Pancreas (tissue), 10 donors: ENCODE measurements at places on chromosomes 2 and 18. TPM values are rescaled to one million over a fixed set of nuclear protein-coding genes. Genes with fewer than 3 reads are reported as not detected.

DNMT3A gene
- polyA plus RNA-seq, result 19.1 TPM

GAL3ST2 gene
- polyA plus RNA-seq, result not detected

DSG2 gene
- polyA plus RNA-seq, result 7.6 TPM

POLR1A gene
- 3.9 TPM for polyA plus RNA-seq

WDCP gene
- polyA plus RNA-seq, result 0.84 TPM

LYPD6B gene
- polyA plus RNA-seq, result 8.1 TPM

REG3G gene
- polyA plus RNA-seq, result 73.2 TPM

TCF23 gene
- not detected for polyA plus RNA-seq

- DNase-seq, result peak; percentile 70
Observed at GRCh38 chr18:44887227-44887631, 206.5 kb downstream of the SETBP1 start.

DNA sequence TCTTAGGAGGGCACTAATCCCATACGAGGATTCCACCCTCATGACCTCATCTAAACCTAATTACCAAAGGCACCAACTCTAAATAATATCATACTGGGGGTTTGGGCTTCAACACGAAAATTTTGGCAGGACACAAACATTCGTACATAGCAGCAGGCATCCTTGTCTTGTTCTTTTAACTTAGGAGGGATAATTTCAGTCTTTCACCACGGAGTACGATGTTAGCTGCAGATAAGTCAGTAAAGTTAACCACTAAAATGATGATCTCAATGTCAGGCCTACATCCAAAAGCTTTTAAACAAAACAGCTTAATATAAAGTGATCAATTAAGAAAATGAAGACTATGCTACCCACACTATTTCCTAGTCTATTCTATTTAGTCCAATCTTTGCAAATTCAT, 74.9 kb downstream of the ID2 start:
- DNase-seq, result no peak

GRCh38 chr2:190835303-190835930, 45.2 kb upstream of the GLS start:
- no peak for DNase-seq

DNA sequence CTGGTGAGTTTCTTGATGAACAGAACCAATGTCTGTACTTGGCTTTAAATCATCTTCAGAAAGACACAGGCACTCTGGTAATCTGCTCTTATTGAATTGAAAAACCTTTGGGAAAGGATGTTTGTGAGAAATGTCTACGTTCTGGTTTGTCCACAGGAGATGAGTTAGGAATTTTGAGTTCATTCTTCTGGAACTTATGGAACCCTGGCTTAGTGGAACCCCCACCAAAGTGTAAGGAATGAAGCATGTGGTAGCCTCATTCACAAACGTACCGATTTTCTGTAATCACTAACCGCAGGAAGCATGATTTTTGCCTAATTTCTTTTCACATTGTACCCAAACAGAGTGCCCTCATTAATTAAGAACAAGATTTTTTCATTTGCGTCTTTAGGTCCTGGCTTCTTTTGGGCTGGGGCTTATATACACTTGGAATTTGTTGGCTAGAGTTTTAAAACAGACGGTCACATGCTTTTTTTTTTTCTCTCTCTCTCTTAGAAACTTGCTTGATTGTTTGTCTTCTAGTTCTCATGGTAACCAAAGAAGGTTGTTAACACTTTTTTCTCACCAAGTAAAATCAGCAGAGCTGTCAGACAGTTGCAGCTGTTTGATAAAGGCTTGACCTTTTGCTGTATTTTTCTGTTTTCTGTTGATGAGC, 314.1 kb upstream of the THUMPD2 start:
- no peak for DNase-seq

GRCh38 chr2:155846259-155846658, 486.3 kb downstream of the NR4A2 start:
- DNase-seq, result no peak

DNA sequence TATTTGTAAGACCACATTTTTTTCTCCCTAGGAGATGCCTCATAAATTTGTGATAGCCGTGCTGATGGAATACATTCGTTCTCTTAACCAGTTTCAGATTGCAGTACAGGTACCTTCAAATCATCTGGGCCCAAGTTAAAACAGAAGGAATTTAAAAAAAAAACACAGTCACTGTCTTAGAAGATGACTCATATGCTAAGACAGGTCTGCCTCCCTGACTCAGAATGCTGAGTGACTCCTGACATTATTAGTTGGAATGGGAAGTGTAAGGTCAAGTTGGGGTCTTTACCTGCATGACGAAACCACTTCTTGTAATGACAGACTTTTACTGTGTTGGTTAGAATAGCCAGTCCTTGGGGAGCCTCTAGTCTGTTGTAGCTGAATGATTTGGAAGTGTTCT, 26.3 kb downstream of the RMC1 start:
- no peak for DNase-seq

DNA sequence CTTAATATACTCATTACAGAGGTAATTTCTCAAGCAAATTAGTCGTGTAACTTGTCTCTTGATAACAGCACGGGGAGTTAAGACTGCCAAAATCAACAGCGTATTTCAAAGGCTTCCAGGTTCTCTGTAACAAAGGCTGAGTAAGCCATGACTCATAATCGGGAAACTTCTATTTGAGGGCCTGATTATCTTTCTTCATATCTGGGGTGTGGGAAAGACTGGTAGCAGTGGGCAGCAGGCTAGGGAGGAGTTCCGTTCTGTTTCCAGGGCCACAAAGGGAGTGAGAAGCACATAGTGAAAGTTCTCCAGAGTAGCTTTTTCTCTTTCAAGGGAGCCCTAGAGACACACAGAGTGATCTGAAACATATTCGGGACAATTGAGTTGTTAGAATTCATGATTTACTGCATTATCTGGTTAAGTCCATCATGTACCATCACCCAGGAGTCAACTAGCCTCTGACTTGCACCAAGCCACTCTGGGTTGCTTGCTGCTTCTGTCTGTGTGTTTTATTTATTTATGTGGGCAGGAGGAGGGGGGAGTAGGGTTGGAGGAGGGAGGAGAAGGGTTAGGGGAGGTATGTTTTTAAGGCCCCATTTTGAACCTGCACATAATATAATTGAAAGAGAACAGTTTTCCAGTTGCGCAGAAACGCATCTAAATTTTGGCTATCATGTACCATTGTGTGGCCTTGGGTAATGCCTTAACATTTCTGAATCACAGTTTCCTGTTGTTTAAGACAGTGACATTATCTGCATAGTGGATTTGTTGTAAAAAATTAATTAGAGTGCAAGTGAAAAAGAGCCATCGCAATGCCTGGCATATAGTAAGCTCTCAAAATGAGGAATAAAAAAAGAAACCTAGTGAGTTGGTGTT, 80.5 kb upstream of the ITPRID2 start:
- DNase-seq, result peak; percentile 43

DNA sequence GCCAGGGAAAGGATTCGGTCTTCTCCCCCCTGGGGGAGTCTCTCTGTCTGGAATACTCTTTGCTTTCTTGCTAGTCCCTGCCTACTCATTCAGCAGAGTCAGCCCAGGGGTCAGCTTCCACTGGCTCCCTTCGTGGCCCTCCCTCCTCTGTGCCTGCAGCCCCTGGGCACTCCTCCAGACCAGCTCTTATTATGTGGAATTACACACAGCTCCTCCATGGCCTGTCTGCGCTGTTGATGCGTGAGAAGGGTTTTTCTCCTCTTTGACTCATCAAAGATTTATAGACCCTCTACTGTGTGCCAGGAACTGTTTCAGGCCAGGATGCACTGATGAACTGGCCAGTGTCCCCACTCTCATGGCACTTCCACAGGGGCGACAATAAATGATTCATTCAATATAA, 44.4 kb downstream of the ST8SIA5 start:
- no peak for DNase-seq

- DNase-seq, result no peak
Observed at GRCh38 chr2:158779621-158780020, 15.5 kb upstream of the DAPL1 start.

DNA sequence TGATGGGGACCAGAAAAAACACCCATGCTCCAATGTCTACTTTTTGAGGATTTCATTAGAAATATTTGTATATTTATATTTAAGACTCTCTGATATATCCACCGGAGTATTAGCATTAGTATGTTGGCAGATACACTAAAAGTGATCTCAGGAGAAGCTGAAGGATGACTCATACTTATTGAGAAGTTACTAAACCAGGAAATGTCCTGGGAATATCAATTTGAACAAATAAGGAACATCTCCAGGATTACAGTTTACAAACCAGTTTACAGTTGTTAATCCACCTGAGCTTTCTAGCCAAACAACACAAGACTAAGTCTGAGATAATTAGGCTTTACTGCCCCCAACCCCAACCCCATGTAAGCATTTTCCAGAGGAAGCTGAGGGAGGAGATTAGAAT, 16.1 kb upstream of the DPP4 start:
- DNase-seq, result no peak

DNA sequence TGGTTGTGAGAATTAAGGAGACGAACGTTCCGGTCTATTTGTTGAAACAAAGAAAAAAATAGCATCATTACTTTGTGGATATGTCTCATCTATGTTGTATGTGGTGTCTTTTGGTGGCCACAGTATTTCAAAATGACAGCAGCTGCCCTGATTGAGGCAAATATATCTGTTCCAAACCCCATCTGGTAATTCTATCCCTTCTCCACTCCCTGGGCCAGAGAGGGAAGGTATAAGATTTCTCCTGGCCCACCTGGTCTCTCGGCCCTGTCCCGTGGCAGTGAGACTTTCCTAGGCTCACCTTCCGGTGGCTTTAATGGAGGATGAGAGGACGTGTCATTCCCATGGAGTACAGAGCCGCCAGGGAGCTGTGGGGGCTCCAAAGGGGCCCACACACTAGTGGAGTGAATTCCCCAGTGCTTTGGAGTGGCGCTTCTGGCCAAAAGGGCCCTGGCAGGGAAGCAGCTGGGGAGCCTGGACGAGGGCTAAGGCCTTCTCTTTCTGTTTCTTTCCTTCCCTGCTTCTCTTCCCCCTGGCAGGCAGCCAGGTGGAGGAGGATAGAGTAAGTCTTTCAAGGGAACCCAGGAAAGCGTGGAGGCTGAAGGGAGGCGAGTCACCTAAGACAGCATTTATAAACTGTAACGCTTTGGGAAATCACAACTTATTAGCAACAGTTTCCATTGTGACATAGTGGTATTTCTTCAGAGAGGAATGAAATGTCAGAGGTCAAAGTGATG, 5.6 kb downstream of the FOSL2 start:
- no peak for DNase-seq
